T-helper 1 cell (primary cell): ENCODE measurements at places on chromosomes 7 and 10.

DNA sequence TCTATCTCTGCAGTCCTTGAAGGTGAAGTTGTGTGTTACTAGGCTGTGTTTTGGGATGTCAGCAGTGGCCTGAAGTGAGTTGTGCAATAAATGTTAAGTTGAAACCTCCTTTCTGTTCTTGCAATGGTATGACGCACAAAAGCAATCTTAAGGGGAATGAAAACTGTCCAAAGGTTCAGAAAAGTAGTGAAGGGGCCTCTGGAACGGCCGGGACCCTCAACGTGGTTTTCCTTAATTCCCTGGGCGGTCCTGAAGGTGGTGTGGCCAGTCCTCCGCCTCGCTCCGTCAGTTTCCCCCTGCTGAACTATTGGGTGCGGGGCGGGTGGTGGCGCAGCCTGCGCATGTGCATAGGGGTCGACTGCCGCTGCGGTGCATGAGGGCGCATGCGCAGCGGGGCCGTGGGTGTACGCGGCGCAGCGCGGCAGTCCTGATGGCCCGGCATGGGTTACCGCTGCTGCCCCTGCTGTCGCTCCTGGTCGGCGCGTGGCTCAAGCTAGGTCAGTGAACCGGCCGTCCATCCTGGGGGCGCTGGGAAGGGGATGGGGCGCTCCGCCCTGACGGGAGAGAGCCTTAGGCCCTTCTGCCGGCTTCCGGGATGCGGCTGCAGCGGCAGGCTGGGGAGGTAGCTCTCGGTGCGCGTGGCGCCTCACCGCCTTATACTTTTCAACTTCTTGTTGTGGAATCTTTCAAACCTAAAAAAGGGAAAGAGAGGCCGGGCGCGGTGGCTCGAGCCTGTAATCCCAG is at the start of gene SUMF2:
Gene SUMF2, plus strand, starts transcription at position 405 of the 744 bp plus-strand sequence. Its CDS starts 26 bp downstream, at position 431.
- DNase-seq = peak; percentile 88

GRCh38 chr10:5443429-5443828 is 31.1 kb downstream of the NET1 start:
- no peak for DNase-seq

- no peak for DNase-seq
These were observed 20.7 kb downstream of the LHPP start for GRCh38 chr10:124482236-124482800.

DNA sequence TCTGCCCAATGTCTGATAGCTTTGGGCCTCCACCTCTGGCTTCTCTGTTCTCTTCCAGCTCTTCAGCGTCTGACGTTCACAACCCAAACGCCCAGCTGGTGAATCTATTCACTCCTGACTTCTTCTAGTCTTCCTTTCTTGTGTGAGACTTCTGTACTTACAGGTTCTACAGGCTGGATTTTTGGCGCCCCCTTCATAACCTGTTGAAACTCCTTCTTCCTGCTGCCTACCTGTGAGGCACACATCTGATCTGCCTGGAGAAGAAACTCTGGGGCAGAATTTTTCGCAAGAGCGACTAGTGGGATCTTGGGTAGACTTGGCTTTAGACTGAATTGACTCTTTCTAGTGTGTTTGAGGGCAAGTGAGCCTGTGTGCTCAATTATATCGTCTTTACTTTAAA is 249.3 kb downstream of the REEP3 start:
- no peak for DNase-seq

DNA sequence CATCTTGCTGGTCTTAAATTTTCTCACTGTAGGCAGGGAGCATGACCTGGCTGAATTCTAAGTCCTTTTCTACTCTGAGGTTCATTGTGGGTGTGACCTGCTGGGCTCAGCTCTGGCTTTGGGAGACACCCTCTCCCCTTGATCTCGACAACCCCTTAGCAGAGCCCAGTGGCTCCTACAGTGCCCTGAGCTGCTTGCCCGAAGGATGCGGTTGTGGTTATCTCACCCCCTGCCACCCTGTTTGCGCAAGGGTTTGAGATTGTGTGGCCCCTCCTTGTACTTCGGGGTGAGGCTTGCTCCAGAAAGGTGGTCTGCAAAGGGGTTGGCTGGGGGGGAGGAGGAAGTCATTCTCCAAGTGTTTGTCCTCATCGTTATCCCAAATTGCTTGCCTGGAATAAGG is 55.3 kb downstream of the TCF7L2 start:
- no peak for DNase-seq
